ENCODE measurements at places on chromosomes 7 and 10. TPM values are rescaled to one million over a fixed set of nuclear protein-coding genes. Genes with fewer than 3 reads are reported as not detected.
A peak's percentile ranks its signal among the peaks of the same experiment; 100 is the strongest.

GRCh38 chr10:8054494-8055407, at the start of gene GATA3:
Gene GATA3, plus strand, starts transcription at chr10:8054688. Its CDS starts 968 bp downstream, at chr10:8055656.
- peak; percentile 84 for DNase-seq

GRCh38 chr7:42292991-42293521, 56.0 kb upstream of the GLI3 start:
- DNase-seq: no peak

GRCh38 chr7:21767300-21767900, 178.3 kb downstream of the CDCA7L start:
- DNase-seq: peak; percentile 85

DNA sequence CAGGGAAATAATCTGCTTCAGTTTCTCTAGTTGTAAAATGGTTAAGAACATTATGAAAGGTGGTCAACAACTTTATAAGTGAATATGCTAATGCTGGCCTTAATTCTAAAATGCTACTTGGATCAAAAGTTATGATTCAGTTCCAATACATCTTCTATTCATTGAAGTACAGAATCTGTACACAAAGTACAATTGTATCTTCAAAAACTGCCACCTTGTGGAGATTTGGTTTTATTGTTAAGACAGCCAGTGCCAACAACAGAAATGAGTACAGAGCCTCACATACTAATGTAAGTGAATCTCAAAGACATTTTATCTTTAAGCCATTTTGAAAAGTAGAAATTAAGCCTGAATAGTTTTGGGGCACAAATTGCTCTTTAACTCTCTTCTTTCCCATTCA, 194.0 kb downstream of the CFTR start:
- DNase-seq: peak; percentile 64

DNA sequence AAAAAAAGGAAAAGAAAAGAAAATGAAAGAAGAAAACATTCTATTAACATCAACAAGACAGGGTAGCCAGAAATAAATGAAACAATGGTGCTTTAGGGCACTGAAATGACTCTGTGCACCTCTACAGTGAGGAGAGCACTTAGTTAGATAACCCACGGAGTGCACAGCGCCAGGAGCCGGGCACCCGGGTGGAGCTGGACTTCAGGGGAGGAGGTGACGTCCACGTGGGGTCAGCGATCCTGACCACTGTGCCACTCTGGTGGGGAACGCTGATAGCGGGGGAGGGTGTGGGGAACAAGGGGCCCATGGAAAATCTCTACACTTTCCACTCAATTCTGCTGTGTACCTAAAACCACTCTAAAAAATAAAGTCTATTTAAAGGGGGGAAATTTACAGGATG, 15.7 kb upstream of the CNPY1 start:
- no peak for DNase-seq

DNA sequence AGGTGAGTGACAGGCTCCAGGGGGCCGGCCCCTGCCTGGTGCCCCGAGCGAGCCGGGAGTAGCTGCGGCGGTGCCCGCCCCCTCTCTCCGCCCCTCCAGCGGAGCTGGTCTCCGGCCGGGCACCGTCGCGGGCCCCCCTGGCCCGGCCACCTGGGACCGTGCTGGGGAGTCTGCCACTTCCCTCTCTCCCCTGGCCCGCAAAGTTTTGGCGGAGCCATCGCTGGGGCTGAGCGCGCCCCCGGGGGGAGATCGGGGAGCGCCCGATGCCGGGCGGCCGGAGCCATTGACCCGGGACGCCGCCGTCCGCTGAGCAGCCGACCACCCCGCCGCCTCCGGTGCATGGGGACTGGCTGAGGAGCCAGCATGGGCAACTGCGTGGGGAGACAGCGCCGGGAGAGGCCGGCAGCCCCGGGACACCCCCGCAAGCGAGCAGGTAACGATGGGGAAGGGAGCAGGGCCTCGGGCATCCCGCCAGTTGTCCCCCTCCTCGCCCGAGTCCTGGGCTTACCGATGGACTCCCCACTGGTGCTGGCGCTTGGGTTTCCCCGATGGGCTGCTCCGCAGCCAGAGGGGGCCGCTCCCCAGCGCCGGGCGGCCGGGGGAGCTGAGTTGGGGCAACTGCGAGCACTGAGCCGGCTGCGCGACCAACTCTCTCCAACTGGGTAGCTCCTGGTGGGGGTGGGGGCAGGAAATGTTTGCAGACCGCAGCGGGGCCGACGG, at the start of gene UBTD1:
Gene UBTD1 (plus strand): TSS at position 84 of the 720 bp plus-strand sequence. CDS start 280 bp downstream, at position 364.
- peak; percentile 61 for DNase-seq

- DNase-seq: no peak
Measured at GRCh38 chr10:36313142-36313541, 671.0 kb upstream of the FZD8 start.

DNA sequence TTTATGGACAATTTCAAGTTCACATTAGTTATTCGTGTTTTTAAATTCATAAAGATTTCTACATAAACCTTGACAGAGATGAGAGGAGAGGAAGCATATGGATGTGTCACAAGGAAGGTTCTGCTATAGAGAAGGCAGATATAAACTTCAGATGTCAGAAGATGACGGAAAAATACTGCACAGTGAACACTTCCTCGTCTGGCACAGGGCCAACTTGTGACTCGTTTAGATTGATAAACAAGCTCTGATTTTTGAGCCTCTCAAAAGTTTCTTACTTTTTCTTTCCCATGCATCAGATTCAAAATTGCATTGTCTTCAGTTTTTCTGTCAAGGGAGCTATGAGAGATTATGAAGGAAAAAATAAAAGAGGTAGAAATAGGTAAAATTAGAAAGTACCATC, 156.4 kb upstream of the MINDY3 start:
- DNase-seq: no peak

DNA sequence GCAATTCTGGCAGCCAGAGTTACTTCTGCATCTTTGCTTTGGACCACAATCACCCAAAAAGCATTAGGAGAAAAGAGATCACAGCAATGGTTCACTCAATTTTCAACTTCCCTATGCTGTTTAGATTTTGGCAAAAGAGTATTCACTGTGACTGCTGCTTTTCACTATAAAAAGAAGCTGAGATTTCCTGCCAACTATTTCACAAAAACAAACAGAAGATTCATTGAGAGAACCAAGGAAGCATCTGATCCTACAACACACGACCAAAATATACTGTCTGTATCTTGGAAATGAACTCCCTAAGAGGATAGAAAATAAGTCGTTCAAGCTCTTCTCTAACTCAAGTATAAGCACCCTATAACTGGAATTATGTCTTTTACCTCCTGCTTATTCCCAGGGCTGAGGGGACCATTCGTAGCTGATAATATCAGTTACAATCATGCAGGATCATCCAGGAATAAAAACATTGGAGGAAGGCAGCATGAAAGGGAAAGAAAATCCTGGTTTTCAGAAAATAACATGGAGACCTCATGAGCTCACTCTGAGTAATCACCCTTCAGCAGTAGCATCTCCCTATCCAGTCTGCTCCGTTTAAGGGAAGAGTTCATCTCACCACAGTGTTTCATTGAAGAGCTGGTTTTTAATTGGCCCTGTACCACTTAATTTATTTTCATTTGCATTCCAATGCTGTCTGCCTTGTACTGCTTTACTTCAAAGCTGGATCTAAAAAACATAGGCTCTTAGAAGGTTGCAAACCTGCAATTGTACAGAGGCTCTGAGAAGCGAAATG, 256.2 kb downstream of the PAXIP1 start:
- DNase-seq: no peak

GRCh38 chr7:131011432-131011742, 277.4 kb upstream of the KLF14 start:
- no peak for DNase-seq

- DNase-seq: no peak
Measured at GRCh38 chr10:97138174-97138573, 47.6 kb downstream of the SLIT1 start.

DNA sequence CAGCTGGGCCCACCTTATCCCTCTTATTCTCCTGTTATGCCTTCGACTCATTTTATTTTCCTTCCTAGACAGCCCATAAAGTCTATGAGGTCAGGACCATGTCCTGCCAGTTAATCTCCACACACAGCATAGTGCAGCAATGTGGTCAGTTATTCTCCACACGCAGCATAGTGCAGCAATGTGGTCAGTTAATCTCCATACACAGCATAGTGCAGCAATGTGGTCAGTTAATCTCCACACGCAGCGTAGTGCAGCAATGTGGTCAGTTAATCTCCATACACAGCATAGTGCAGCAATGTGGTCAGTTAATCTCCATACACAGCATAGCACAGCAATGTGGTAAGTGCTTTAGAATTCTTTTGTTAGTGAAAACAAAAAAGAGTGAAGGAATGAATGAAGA, 77.8 kb downstream of the TEX36 start:
- peak; percentile 18 for DNase-seq

GRCh38 chr7:20735346-20736065, 51.2 kb downstream of the SP8 start:
- DNase-seq: no peak

DNA sequence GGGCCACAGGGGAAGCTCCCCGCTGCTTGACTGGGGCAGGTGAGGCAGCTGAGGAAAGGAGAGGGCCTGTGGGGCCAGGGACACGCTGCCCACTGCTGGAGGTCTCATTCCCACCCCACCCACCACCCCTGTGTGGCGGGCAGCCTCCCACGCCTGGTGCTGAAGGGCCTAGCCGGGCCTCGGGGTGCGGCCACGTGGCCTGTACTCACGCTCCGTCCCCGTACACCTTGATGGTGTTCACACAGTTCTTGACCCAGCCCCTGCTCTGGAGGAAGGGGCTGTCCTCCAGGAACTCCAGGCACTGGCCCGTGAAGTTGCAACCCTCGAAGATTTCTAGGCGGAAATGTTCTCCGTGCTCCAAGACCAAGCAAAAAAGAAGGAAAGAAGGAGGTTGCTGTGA, 4.0 kb downstream of the CRYGN start:
- no peak for DNase-seq

DNA sequence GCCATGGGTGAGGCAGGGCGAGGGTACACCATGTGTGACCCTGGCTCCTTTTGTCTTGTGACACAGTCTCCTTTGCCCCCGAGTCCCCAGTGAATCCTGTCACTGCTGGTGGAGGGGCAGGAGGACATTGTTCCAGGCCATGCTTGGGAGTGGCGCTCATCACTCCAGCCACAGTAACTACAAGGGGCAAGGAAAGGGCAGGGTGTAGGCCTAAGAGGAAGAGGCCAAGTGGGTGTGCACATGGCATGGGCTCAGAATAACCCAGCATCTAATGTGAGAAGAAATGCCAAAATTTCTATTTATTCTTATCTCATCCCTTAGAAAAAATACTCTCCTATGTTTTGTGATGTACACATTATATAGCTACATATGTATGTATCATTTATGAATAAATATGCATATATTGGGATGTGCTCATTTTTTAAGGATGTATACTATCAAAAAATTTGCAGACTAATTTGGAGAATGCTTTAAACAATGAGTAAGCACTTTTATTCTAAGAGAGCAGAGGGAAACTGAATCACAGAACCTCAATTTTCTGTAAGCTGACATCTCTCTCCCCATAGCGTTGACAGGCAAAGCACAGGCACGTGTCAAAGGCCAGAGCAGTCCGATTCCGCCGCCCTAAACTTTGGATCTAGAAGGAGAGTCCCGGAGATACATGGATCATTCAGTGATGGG, 36.9 kb downstream of the RNF32 start:
- no peak for DNase-seq

DNA sequence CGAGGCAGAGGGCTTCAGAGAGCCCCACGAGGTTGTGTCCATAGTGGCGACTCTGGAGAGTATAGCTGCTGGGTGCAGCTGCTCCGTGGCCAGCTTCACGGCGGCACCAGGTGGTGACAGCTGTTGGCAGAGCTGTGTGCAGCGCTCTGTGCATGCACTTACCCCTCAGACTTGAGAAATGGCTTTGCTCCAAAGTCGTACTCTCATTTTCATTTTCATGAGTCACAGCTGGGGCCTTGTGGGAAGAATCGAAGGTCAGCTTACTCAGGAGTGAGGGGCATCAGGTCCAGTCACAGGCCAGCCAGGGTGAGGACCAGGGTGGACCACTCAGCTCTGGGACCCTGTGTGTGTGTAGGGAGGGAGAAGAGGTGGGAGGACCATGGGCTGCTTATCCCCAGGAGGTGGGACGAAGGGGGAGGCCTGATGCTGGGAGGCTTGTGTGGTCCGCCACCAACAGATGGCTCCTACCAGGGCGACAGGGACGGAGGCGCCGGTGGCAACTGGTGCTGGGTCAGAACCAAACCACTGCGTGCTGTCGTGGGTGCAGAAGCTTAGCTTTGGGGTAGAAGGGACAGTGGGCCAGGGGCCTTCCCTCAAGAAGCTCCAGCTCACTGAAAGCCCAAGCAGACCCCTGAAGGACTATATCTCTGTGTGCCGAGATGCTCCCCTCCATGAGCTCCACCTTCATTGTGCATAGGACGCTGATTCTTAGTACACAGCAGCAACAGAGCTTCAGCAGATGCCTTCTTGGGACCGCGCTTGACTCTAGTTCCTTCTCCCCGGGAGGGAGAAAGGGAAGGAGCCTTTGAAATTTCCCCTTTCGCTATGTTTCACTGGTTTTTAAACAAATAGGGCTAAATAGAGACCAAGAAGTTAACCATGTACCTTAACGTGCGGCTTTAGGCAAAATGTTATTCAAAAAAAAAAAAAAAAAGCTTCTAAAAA, 225.0 kb downstream of the CELF2 start:
- no peak for DNase-seq

Gene SPACDR
- total RNA-seq: 1.6 TPM

Gene EVX1
- total RNA-seq: not detected

Gene TFR2
- total RNA-seq: 0.89 TPM

Gene HOXA7
- total RNA-seq: not detected

Gene GOLGA7B
- 0.27 TPM for total RNA-seq

Gene ST7
- total RNA-seq: 74.2 TPM

Gene VSTM2A
- total RNA-seq: not detected
